H9 (cell line): ENCODE measurements at places on chromosomes 6 and 20. TPM values are rescaled to one million over a fixed set of nuclear protein-coding genes. Genes with fewer than 3 reads are reported as not detected.

- no peaks in the 10 kb centered on the region for H3K36me3 ChIP-seq
- no peak overlapping the region for H3K4me3 ChIP-seq
- H3K4me1 ChIP-seq: no peaks in the 10 kb centered on the region
- no peaks in the 10 kb centered on the region for H3K27me3 ChIP-seq
Measured at GRCh38 chr6:15143086-15143485, 102.8 kb upstream of the JARID2 start.

GRCh38 chr20:62477669-62478455 lies 2.1 kb upstream of the GATA5 start:
- no peak overlapping the region for H3K4me3 ChIP-seq
- no peak for DNase-seq
- no peak overlapping the region for H3K27ac ChIP-seq
- H3K27me3 ChIP-seq: peaks cover 65% of the 10 kb centered on the region

Gene XKR7
- 1.3 and 1.5 TPM in 2 replicates for total RNA-seq

Gene BPIFB1
- total RNA-seq: not detected in 2 replicates

Gene HCRTR2
- total RNA-seq: not detected in 2 replicates

Gene RCAN2
- 3.0 TPM in 2 replicates for total RNA-seq

Gene ELOVL4
- total RNA-seq: 10.1 and 10.9 TPM in 2 replicates

- no peaks in the 10 kb centered on the region for H3K4me1 ChIP-seq
- H3K27ac ChIP-seq: no peak overlapping the region
- DNase-seq: no peak
Measured at GRCh38 chr20:39800548-39800947, 838.4 kb downstream of the DHX35 start.
